ENCODE measurements at places on chromosomes 1 and 21.

GRCh38 chr1:203839081-203839480 lies 22.3 kb upstream of the SNRPE start:
- DNase-seq, result no peak

DNA sequence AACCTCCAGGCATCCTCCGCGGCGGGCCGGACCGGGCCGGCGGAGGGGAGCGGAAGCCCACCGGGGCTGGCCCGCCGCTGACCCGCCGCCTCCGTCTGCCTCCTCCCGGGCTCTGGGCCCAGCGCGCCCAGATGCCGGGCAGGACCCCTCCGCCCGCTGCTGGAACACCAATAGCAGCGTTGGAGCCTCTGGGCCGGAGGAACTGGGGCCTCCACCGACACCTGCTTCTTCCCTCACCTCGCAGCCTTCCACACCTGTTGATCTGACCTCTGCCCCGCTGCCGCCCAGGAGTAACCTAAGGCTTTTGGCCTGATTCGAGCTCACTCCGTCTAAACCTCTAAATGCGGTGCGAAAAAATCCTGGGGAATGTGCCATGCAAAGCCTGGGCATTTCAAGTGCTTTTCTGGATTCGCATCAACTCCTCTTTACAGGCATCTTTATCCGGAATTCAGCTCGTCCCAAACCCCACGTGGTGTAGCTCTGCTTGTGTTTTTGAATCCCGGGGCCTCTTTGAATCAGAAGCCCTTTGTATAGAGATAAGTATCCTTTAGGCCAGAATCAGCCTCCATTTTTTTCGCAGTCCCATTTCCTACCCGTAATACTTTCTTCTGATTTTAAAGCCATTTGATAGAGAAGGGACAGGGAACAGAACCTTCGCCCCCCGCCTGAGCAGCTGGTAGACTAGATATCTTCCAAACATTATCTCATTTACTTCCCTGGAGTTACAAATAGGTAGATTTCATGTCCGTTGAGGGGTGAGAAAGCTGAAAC lies 680 bp upstream of the CNN3 start:
- DNase-seq, result no peak

- no peak for DNase-seq
Measured at GRCh38 chr1:181208967-181209366, 120.5 kb downstream of the IER5 start.

GRCh38 chr1:150102986-150103385 lies 35.4 kb downstream of the VPS45 start:
- DNase-seq, result no peak

DNA sequence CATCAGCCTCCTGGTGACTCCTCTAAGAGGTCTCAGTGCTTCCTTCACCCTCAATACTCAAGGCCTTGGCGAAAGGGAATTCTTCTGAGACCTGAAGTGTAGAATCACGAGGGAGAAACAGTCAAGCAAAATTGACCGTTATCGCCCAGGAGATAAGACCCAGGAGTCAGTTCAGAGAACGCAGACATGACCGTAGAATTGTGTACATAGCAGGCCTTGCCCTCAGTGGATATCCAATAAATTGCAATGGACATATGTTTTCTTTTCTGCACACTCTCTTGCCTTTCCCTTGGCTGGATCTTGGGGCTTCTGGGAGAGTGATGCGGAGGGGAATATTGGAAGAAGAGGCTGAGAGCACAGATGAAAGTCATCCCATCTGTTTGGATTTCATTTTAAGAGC lies 15.7 kb upstream of the ETS2 start:
- DNase-seq, result no peak

DNA sequence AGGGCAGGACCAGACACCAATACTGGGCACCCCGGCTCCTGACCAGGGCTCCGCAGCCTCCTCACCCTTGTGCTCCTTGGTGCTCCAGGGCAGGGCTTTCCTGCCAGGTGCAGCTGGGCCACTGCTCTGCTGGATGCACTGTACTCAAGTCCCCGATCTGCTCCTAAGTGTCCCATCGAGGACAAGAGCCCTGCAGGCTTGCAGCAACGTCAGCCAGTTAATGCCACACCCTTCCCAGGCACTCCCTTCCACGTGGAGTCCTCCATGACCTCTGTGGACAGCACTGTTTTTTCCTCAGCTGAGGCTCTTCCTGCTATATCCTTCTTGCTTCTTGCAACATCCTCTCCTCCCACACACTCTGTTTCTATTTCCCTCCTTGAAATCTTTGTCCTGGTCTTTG lies 94.0 kb upstream of the NGF start:
- no peak for DNase-seq

All from erythroblast (primary cell).